Neural crest cell (in vitro differentiated cells): ENCODE measurements at places on chromosomes 2 and 18.

DNA sequence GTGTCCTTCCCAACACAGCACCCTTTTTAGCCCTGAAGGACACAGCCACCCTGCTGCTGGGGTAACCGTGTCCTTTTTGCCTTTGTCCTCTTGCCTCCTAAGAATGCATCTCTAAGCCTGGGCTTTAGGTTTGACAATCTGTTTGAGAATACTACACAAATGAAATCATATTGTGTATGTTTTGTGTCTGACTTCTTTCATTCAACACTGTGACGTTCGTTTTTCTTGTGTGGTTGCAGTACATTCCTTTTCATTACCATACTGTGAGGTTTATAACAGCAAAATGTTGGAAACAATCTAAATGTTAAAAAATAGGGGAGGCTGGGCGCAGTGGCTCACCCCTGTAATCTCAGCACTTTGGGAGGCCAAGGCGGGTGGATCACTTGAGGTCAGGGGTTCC lies 11.2 kb downstream of the ASPRV1 start:
- no peak for DNase-seq

DNA sequence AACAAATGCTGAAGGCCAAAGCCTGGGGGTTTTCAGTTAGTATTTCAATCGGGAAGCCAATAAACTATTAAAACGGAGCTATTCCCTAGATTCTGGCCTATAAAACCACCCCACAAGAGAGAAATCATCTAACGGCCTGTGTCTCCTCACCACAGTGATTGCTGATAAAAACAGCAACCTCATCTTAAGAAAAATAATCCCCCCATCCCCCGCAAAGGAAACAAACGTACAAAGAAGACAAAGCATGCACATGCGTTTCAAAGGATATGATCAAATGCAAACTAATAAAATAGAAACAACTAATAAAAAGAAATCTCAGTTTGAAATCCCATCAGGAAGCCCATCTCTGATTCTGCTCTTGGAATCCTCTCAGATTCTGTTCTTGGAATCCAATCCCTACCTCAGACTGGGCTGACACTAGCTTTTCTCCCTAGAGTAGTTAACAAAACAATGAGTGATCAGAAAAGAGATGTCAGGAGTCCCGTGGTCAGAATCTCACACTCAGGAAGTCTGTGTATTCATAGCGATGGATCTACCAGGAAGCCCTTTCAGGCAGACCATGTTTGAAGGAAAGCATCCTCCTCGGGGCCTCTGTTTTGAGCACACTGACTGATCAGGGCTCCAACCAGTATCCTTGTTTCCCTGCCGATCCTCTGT lies 150.7 kb downstream of the THADA start:
- DNase-seq, result no peak

DNA sequence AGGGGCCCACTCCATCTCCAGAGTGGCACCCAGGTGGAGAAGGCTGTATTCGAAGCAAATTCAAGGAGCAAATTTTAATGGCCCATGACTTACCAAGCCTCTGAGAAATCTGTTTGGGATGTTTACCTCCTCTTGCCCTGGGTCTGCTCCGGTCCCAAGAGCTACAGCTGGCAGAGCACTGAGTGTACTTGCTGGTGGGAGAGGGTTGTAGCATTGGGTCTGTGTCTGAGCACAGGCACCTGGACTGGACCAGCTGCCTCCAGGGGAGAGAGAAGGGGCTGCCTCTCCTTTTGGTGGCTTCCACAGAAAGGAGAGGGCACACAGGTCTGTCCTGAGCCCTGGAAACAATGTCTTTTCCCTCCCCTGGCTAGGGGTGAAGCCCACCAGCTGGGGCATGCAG lies 9.8 kb downstream of the EN1 start:
- DNase-seq, result no peak

GRCh38 chr18:77208964-77209363 lies 40.7 kb upstream of the GALR1 start:
- no peak for DNase-seq

- DNase-seq, result no peak
Measured at GRCh38 chr2:119260646-119261492, 37.2 kb downstream of the STEAP3 start.
